ENCODE measurements at places on chromosomes 13 and 19.

DNA sequence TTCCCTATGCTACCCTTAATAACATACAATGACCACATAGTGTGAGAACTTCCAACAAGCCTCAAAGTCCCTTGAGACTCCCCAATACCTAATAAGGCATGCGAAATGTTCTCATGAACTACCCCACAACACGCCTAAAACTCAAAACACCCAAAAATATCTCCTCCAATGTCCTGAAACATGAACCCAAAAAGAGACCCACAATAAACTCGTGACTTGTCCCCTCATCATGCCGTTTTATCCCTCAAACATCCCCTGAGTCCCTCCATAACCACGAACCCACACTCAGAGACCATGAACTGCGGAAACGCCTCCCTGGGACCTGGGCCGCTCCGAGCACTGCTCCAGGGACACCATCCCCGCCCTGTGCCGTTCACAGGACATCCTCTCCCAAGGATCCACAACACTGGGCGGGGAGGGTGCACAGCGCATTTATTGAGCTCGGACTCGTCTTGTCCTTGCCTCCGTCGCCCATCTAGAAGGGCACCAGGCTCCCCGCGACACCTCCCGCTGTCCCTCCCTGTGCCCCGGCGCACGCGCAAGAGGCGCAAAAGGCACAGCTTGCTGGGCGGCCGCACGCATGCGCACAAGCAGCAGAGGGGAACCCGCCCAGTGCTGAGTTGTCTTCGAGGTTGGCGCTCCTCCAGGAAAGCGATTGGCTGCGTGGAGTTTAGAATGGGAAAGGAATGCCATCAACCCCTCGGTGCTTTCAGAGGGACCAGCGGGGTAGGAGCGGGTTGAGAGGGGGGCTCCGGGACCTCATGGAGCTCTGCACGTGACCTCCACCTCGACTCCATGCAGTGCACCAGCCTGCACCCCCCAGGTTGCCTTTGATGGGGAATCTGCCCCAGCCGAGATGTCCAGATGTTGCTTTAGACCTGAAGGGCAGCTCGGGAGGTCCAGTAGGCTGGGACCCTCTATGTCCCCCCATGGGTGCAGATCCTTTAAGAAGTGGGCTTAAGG lies 8.8 kb downstream of the FXYD3 start:
- DNase-seq: peak; percentile 71

DNA sequence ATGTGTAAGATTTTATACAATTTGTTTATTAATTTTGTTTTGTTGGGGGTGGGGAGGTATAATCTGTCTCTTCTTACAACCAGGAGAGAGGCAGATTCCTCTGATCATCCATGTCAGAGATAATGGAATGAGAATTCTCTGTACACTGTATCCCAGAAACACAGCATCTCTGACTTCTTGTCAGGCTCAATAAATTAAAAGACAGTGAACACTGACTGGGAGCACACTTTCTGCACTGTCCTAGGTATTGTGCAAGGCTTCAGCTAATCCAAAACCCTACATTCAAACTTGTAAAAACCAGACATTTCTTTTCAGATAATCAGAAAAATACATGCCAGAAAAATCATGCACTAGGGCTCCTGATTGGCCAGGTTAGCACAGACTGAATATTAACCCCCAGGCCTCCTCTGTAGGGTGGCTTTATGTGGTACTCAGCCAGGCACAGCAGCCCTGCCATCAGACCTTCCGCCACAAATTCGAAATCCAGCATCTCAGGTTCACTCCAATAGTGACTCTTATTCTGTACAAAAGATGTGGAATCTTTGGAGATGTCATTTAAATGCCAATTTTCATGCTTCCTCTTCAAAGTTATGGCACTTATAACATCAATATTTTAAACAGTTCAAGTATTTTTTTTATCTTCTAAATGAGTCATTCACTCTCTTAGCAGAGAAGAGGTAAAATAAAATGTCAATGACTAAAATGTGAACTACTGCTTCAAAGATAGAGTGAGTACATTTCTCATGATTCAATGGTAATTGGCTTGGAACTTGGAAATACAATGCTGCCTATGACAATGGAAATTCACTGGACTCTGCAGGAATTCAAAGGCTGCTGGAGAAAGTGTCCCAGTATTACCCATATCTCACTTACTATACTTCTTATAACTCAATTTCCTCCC lies 211.5 kb downstream of the KLF12 start:
- DNase-seq: no peak

- no peak for DNase-seq
Observed at GRCh38 chr19:3801412-3802096, 15.4 kb upstream of the MATK start.

DNA sequence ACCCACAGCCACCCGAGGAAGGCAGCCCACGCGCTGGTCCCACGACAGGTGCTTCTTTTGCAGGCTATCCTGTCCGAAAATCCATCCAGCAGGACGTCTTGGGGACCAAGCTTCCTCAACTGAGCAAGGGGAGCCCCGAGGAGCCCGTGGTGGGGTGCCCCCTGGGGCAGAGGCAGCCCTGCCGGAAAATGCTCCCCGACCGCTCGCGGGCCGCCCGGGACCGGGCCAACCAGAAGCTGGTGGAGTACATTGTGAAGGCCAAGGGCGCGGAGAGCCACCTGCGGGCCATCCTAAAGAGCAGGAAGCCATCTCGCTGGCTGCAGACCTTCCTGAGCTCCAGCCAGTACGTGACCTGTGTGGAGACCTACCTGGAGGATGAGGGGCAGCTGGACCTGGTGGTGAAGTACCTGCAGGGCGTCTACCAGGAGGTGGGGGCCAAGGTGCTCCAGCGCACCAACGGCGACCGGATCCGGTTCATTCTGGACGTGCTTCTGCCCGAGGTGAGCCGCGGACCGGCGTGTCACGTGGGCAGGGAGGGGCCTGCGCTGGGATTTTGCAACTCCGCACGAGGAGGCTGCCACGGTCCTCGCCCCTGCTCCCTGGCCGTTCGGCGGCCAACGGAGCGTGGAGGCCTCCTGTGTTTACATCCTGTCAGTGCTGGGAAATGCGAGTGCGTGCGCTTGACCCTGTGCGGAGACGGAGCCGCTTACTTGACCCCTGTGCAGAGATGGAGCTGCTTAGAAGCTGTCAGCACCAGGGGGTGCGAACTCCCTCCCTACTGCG lies 12.9 kb upstream of the NDUFS7 start:
- DNase-seq: no peak

DNA sequence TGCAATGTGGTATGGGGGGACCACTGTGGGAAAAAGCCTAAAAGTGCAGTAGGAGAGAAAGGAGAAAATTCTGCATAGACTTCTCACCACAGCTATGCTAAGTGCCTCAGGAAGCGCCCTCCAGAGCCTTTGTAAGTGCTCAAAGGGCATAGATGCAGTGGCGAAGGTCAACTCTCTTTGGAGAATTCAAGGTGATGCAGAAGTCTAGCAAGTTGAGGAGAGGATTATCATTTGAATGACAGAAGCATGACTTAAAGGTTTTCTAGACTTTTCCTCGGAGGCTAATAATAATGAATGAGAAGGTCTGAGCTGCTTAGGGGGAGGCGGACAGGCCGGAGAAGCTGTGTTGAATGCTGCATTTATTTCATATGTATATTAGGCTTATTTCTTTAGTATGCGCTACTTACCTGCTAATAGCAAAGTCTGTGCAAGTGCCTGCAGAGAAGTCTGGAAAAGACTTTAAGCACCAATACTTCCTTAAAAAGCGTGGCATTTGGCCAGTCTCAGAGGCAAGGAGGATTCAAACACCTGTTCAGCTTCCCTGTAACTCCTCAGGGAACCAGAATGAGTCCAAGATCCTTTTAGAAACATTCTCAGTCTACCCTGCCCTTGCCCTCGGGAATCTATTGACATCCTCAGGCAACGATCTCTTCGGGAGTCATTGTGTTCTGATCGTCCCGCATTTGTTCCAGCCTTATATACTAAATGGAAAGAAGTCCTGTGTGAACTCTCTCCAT lies 56.2 kb downstream of the FLT1 start:
- no peak for DNase-seq

- no peak for DNase-seq
Observed at GRCh38 chr19:40804783-40805242, 5.8 kb downstream of the EGLN2 start.

- peak; percentile 88 for DNase-seq
Observed at GRCh38 chr13:50244713-50245574, 229.7 kb downstream of the KCNRG start.

DNA sequence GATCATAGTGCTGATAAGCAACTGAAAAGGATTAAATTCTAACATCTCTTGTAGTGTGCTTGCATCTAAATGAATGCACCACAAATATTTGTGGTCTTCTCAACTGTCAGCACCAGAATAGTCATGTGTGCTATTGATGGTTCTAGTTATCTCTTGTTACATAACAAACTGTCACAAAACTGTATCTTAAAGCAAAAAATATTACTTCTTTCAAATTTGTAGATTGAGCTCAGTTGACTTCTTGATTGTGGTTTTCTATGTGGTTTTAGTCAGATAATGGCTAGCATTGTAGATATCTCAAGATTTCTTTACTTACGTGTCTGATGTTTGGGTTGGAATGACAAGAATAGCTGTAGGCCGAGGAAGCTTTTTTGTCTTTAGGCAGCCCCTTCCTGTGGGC lies 431.3 kb downstream of the SLITRK6 start:
- peak; percentile 59 for DNase-seq

GRCh38 chr19:11722414-11722813 lies 16.3 kb downstream of the ZNF823 start:
- DNase-seq: peak; percentile 9

GRCh38 chr13:46893221-46893740 lies 3.6 kb downstream of the HTR2A start:
- DNase-seq: no peak

- no peak for DNase-seq
Observed at GRCh38 chr19:49878744-49879070, 1.2 kb downstream of the TBC1D17 start.

DNA sequence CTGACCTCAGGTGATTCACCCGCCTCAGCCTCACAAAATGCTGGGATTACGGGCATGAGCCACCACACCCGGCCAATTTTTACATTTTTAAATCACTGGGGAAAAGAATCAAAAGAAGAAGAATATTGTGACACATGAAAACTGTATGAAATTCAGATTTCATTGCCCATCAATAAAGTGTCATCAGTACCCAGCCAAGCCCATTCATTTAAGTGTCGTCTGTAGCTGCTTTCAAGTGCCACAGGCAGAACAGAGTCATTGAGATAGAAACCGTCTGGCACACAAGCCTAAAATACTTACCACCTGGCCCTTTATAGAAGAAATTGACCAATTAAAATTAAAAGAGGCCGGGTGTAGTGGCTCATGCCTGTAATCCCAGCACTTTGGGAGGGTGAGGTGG lies 15.3 kb downstream of the COLGALT1 start:
- DNase-seq: no peak

DNA sequence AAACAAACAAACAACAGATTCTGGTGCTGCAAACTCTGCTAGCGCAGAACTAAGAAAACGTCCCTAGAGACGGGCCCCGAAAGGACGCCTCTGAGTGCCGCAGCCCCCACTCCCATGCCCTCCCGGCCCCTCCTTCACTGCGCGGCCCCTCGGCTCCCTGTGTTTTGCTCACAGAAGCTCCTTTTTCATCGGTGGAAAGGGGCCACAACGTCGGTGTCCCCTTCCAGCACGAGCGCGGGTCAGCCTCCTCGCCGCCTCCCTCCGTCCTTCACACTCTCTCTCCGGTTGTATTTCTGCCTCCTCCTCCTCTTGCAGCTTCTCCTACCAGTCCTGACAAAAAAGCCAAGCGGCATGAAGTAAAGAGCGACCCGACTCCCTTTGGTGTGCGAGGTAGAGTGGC lies 14.8 kb upstream of the F7 start:
- no peak for DNase-seq

- peak; percentile 22 for DNase-seq
Observed at GRCh38 chr19:4524808-4525562, 6.7 kb upstream of the PLIN4 start.

DNA sequence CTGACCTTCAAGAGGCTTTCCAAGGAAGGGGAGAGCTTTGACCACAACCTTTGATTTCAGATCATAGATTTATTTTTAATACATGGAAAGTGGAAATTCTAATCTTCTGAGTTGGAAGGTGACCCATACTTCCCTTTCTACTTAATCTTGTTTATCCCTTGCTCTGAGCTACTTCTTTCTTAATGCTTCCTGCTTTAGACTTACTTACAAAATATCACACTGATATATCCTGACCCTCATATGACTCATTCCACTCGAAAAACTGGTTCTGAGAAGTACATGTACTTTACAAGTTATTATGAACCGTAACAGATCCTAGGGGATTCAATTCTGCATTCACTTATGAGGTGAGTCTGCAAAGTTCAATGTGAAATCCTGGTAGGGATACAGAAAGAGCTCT lies 76.2 kb upstream of the IRS2 start:
- peak; percentile 89 for DNase-seq

DNA sequence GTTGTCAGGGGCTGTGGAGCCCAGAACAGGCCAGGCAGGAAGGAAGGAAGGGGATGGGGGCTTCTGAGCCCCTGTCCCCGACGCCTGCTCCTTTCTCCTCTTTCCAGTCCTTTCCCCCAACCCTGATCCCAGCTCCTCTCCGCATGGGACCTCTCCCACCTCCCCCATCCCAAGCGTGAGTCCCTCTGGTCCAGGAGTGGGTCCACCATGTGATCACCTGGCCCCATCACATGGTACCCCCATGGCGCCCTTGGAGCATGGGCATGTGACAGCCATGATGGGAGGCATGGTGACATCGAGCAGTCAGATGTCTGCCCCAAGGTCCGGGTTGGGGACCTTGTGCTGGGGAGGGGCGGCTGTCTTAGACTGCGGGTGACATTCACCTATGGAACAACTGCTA lies 9.2 kb downstream of the RYR1 start:
- no peak for DNase-seq

GRCh38 chr13:26660766-26661165 lies 99.8 kb downstream of the GPR12 start:
- no peak for DNase-seq

Data from amniotic epithelial cell (primary cell).